ENCODE measurements at places on chromosomes 7 and 10.

- DNase-seq, result no peak
These were observed 15.5 kb downstream of the TM9SF3 start for GRCh38 chr10:96570983-96571964.

DNA sequence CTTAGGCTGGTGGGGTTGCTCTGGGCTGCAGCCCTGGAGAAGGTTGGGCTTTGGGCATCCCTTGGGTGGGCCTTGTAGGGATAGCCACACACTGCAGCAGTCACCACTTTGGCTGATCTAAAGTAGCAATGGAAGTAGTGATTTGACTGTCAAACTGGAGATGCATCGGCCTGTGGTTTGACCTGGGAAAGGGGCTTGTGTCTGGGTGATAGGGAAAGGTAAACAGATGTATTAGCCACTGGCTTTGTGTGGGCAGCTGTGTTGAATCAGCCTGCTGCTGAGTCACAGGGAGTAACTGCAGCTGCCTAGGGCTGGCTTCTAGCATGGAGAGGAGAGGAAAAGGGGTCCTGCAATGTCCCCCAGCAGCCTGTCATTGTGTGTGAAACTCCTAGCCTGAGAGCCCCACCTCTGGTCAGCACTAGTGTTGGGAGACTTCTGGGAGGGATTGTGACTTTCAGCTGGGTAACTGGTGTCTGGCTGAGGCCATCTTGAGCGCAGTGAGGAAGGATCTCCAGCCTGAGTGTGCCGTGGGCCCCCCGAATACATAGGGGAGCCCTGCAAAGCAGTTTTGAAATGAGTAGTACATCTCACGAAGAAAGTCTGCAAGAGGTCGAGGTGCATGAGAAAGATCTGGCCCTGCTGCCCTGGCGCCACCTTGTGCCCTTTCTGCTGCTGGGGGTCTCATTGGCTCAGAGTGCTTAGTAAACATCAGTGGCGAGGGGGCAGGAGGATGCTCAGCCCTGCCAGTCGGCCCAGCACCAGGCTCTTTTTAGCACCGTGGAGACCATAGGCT lies 117.3 kb downstream of the FANK1 start:
- DNase-seq, result no peak

- no peak for DNase-seq
These were observed 221.8 kb downstream of the GLRX3 start for GRCh38 chr10:130357951-130358350.

DNA sequence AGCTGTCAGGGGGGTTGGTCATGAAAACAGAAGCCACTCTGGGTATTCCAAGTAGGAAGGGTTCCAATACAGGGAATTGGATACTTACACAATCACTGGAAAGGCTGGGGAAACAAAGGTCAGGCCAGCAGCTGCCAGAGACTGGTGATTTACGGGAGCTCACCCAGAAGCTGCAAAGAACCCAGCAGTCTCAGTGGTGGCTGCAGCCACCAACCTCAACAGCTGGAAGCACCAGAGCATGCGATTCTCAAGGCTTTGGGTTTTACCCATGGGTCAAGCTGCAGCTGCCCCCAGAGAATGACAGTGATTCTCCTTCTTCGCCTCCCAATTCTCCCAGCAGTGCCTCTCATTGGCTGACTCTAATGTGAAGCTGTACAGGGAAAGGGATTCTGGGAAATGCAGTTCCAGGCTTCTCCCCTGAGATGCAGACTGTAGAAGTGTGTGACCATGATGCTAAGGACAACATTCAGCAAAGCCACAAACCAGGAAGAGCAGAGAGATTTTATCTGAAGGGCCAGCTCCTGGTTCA lies 107.2 kb upstream of the TCF7L2 start:
- DNase-seq, result peak; percentile 21

GRCh38 chr7:135553346-135553745 lies 4.4 kb upstream of the NUP205 start:
- DNase-seq, result no peak

GRCh38 chr7:30771880-30772425 lies 736 bp downstream of the MINDY4 start:
- peak; percentile 4 for DNase-seq

GRCh38 chr7:139059905-139060304 lies 24.1 kb upstream of the ZC3HAV1L start:
- DNase-seq, result no peak

DNA sequence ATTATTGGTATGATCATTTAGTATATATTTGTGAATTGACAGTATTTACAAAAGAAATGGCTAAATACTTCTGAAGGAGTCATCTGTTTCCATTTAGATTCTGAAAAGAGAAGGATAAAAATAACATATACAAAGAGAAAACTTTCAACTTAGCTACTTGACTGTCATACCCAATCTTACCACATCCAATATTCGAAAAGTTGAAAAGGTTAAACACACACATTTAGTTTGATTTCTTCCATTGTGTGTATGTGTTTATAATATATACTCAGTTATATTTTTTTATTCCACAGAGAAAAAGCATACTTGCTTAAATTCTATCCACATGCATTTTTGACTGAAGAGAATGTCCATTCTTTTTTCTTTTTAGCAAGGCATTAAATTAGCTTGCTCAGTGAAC lies 470.7 kb downstream of the TFEC start:
- no peak for DNase-seq

DNA sequence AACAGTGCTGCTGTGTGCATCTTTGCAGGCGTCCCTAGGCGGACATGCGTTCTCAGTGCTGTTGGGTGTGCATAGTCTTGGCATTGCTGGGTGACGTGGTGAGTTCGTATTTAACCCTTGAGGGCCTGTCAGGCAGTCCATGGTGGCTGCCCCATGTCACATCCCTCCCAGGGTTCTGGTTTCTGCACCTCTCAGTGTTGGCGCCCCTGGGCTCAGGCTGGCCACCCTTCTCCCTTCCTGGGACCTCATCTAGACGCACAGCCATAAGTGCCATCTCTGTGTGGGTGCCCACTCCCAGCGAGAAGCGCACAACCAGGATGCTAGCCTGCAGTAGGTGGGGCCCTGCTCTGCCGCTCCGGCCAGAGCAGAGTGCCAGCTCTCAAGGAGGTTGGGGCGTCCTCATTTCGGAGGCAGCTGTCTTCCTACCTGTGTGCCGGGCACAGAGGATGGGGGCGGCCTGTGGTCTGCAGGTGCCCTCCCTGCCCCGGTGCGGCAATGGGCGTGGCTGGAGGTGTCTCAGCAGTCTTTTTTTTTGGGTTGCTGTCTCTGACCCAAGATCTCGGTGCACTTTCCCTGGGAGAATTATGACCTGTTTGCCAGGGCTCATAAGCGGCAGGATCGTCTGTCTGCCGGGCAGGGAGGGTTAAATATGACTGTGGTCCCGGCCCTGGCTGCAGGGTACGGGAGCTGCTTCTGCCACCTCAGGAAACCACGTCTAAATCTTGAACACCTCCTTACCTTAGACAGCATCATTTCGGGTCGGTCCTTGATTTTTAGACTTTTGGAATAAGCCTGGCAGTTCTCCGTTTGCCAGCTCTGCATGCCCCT lies 6.5 kb downstream of the INPP5A start:
- no peak for DNase-seq

DNA sequence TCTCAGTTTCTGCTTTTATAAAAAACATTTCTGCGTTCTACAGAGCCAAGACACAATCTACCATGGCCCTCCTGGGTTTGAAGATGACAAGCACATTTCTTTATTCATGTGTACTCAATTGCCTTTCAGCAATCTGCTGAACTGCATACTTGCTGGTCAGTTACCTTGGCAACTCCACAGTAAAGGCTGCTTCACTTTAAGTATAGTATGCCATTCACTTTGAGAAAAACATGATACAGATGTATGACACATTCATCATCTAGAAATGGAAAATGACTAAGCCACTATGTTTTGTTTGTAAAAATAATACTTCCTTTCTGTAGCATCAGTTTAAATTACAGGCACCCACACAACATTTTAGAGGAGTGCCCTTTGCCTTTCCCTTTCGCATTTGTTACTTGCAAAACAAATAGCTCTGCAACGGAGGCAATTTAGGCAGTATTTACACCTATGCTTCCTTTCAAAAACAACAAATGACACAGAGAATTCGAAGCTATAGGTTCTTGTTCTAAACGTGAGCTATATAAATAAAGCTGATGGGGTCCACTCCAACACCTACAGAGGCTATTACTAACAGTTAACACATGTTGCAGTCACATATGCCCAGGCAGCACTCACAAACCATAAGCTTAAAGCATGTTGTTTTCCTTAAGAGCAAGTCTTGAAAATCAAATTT lies 23.5 kb downstream of the SGCE start:
- DNase-seq, result no peak

GRCh38 chr7:66558201-66558641 lies 70.5 kb upstream of the KCTD7 start:
- no peak for DNase-seq

- no peak for DNase-seq
These were observed 139.8 kb downstream of the GRID1 start for GRCh38 chr10:86226781-86227201.

DNA sequence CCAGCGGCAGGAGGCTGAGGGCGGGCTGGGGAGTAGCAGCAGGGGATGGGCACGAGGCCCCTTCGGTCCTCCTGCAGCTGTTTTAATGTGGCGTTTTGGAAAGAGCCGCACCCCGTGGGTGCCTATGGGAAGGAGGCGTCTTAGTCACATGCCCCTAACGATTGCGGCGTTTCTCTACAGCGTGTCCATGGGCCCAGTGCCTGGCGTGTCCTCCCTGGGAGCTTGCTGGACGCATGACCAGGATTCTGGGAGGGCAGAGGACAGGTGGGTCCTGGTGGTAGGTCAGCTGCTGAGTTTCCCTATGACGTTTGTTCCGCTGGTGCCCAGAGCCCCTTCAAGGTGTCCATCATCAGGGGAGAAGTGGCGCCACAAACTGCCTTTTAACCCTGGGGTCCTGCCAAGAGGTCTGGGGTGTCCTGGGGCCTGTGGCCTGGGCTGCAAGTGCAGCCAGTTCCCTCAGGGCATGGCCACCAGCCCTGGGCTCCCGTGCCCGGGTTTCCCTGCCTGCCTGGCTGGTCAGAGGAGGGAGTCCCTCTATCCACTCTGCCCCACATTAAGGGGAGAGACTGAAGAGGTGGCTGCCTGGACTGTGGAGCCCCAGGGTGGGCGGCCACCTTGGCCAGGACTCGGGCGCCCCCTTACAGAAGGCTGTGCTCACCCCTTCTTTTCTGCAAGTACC lies 48.7 kb downstream of the PWWP2B start:
- DNase-seq, result no peak

DNA sequence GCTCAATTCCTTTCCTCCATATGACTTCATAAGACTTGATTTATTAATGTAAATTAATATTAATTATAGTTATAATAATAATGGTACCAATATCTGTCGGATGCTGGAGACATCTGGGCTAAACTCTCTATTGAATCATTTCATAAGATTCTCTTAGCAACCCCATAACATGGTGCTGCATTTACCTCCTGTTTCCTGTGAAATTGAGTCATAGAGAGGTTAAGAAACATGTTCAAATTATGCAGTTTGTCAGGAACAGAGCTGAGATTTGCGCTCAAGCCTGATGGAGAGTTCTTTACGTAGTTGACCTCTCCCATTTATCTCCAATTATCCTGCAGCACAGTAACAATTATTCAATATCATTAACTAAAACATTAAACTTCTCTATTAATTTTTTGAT lies 621.8 kb upstream of the FZD8 start:
- DNase-seq, result no peak

- DNase-seq, result no peak
These were observed 230.8 kb upstream of the NPVF start for GRCh38 chr7:25459057-25459456.

- DNase-seq, result no peak
These were observed 182.1 kb downstream of the CHCHD3 start for GRCh38 chr7:132899833-132900232.

GRCh38 chr7:158777793-158778192 lies 51.5 kb downstream of the ESYT2 start:
- no peak for DNase-seq

Data from stimulated activated naive B cell treated with anti-CD40 and anti-IgM and Interleukin-4, amounts not matched to agents 10 μg/mL and 1 μg/mL and 100 μg/mL, for 72 hours (primary cell).